ENCODE measurements at places on chromosomes 5 and 9.

DNA sequence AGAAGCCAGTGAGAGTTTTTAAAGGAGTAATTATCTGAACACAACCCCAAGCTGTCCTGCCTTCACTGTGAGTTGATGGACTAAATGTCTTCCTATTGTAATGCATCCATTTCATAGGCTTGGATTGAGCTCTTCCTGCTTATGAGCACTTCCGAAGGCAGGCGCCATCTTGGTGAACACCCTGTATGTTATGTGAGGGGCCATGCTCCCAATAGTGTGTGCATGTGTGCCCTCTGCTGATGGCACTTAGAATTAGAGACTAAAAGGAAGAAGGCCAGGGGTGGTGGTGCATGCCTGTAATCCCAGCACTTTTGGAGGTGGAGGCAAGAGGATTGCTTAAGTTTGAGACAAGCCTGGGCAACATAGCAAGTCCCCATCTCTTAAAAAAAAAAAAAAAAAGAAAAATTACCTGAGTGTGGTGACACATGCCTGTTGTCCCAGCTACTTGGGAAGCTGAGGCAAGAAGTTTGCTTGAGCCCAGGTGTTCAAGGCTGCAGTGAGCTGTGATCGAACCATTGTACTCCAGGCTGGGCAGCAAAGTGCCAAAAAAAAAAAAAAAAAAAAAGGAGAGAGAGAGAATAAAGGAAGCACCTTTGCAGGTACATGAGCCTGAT is 65.0 kb downstream of the C9orf152 start:
- DNase-seq: no peak

DNA sequence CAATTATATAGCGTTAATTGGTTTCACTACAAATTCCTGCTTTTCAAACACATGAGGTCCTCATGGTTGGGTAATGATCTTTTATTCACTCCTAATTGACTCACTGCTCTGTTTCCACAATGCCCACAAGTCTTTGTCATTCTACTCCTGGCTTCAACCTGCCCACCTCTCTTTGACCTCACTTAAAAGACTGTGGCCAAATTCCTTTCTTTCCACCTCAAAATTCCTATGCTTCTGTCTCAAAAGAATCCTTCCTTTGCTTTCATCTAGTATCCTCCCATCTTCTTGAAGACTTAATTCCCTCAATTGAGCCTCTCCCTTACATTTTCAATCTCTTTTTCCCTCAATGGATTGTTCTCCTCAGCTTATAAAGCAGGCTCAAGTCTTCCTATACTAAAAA is 4.9 kb downstream of the APBA1 start:
- DNase-seq: no peak

DNA sequence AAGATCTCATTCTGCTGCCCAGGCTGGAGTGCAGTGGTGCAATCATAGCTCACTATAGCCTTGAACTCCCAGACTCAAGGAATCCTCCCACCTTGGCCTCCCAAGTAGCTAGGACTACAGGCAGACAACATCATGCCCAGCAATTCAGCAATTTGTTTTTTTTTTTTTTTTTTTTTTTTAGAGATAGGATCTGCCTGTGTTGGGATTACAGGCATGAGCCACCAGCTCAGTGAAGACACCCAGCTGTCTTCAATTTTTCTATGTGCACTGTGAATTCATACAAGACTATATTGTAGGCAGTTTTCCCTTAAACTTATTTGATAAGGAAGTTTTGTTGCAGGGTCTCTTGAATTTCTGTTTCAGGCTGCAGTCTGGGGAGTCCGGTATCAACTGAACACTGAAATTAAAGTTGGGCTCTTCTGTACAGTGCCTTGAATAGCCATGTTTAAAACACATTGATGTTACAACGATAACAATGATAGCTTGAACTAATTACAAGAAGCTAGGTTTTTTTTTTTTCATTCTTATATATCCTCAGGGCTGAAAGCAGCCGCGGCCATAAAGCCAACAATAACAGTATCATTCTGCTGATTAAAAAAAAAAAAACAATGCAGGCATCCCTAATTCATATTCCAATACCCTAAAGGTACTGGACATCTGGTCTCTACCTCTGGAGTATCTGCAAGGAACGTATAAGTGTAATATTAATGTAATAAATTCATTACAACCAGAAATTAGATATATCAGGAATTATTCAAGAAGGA is 63.5 kb downstream of the MPDZ start:
- DNase-seq: no peak

GRCh38 chr9:16145196-16145950 is 592.5 kb downstream of the CCDC171 start:
- DNase-seq: no peak

- DNase-seq: no peak
Measured at GRCh38 chr9:79222483-79222882, 349.3 kb upstream of the TLE4 start.

- no peak for DNase-seq
Measured at GRCh38 chr5:45799388-45799787, 103.2 kb upstream of the HCN1 start.

GRCh38 chr9:117691367-117691766 is 12.8 kb upstream of the TLR4 start:
- no peak for DNase-seq

GRCh38 chr9:90871327-90871935 is 69.8 kb downstream of the SYK start:
- no peak for DNase-seq

- DNase-seq: peak; percentile 10
Measured at GRCh38 chr5:10354048-10354872, 765 bp downstream of the MARCHF6 start.

GRCh38 chr9:33184963-33185362 is 17.8 kb upstream of the B4GALT1 start:
- DNase-seq: no peak

DNA sequence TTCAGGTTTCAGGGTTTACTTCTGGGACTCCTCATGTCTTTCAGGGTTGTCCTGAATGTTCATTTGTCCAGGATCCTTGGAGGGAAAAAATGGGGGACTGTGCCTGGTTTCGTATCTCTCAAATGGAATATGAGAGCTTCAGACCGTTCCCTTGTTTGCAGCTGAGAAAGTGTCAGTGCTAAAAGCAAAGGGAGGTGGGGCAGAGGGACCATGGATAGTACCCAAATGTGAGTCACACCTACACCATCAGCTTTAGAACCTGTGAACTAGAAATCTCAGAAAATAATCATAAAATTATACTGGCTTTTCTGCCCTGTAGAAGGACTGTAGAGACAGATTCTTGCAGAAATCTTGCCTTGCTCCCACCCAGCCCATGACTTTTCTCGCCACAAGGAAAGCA is 84.3 kb upstream of the TAF11L2 start:
- DNase-seq: no peak

GRCh38 chr9:98083061-98083501 is 26.5 kb downstream of the NANS start:
- no peak for DNase-seq

DNA sequence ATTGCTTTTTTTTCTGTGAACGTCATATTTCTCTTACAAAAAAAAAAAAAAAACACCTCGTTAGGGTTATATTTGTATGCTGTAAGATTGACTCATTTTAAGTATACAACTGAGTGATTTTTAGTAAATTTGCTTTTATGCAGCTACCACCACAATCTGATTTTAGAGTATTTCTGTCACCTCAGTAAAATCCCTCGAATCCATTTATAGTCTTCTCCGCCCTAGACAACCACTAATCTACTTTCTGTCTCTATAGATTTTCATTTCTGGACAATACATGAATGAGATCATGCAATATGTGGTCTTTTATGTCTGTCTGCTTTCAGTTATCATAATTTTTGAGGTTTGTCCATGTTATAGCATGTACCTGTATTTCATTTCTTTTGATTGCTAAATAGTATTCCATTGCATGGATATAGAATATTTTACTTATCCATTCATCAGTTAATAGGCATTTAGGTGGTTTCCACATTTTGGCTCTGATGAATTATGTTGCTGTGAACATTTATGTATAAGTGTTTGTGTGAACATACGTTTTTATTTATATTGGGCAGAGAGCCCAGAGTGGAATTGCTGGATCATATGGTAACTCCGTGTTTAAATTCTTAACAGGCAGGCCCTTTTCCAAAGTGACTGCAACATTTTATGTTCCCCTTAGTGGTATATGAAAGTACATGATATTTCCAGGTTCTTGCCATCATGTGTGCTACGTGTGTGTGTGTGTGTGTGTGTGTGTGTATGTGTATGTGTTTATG is 171.4 kb downstream of the SGCD start:
- DNase-seq: no peak

DNA sequence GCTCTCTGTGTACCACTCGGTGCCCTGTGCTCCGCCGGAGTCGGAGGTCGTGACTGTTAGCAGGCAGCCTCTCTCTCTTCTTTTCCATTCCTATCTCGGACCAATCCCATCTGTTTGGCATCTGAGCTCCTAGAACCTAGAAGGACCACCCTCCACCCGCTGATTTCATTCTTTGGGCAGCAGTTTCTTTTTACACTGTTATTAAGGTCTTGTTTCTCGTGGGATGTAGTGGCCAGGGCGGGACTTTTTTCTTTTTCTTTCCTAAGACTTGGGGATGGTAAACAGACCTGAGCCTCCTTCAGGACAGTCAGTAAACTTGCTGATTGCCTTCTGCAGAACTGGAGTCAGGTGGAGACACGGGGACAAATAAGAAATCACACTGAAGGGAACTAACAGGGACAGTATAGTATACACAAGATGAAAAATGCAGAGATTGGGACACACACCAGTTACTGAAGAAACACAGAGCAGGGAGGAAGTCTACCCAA is 500 bp downstream of the URM1 start:
- DNase-seq: no peak

GRCh38 chr9:137055385-137056364 is 1.8 kb upstream of the ENTPD2 start:
- DNase-seq: no peak

- DNase-seq: no peak
Measured at GRCh38 chr5:97136475-97136874, 5.9 kb downstream of the LIX1 start.

Measured in activated naive CD4-positive, alpha-beta T cell (primary cell).